ENCODE measurements at places on chromosomes 11 and 22.

GRCh38 chr11:112581747-112582146 is 321.1 kb upstream of the PLET1 start:
- no peak for DNase-seq

- peak; percentile 64 for DNase-seq
Measured at GRCh38 chr11:3905080-3905953, 49.9 kb downstream of the STIM1 start.

DNA sequence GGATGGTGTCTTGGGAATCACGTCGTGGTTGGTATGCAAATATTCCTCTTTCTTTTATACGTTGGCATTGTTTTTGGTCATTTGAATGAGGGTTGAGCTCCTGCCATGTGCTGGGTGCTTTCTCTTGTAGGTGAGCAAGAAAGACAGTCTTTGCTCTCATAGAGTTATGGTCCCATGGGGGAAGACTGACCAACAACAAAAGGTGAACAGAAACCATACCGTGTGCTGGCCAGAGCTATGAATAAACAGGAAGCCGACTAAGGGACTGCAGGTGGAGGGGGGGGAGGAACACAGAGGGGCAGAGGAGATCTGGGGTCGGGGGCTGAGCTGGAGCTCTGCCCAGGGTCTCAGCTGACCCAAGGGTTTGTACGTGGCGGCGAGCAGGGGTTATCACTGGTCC is 245.3 kb downstream of the CTTN start:
- no peak for DNase-seq

GRCh38 chr11:15159085-15159484 is 44.4 kb downstream of the INSC start:
- DNase-seq = no peak

DNA sequence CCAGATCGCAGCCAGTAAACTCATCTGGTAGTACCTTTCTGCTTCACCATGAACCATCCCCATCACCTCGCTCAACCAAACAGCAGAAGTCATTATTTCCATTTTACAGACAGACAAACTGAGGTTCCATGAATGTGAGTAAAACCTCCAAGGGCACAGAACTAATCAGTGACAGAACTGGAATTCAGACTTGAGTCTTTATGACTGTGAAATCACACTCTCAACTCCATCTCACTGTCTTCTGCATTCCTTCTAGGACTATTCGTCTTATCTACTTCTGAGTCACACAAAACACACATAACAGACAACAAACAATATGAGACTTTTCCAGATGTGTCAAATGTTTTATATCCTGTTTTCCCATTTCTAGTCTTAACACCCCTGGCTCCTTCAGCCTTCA is 9.3 kb upstream of the NUP50 start:
- peak; percentile 34 for DNase-seq

- no peak for DNase-seq
Measured at GRCh38 chr11:131447277-131447815, 76.9 kb downstream of the NTM start.

DNA sequence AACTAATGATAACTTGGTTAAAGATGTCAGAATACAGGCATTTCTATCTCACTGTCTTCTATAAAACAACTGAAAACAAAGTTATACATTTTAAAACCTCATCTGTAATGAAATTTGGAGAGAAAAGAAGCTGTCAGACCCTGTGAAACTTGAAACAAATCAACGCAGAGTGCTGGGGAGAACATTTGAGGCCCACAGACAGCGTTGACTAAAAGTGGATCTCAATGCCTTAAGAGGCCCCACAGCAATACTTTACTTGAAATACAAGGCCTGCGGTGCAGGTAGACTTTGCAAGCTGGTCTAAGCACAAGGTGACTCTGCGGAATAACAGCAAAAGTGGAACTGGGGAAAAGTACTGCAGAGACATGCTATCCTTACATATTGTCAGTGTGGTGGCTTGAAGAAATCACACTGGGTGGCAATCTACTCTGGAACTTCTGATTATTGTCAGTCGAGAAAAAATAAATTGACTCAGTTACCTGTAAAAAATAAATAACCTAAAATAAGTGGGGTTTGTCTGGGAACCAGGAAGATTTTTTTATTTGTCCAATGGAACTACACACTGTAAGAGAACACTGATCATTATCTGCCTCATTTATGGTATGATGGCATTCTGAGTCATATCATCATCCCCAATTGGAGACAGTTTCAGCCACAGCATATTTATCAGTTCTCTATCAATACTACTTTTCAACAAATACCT is 138.9 kb downstream of the LUZP2 start:
- DNase-seq = no peak

GRCh38 chr11:134393638-134394037 is 18.4 kb downstream of the B3GAT1 start:
- DNase-seq = no peak

GRCh38 chr11:86072211-86072610 is 3.3 kb upstream of the PICALM start:
- no peak for DNase-seq

GRCh38 chr22:35637254-35637653 is 11.0 kb upstream of the APOL6 start:
- DNase-seq = no peak

- DNase-seq = no peak
Measured at GRCh38 chr22:46454504-46455269, 82.7 kb downstream of the CELSR1 start.

DNA sequence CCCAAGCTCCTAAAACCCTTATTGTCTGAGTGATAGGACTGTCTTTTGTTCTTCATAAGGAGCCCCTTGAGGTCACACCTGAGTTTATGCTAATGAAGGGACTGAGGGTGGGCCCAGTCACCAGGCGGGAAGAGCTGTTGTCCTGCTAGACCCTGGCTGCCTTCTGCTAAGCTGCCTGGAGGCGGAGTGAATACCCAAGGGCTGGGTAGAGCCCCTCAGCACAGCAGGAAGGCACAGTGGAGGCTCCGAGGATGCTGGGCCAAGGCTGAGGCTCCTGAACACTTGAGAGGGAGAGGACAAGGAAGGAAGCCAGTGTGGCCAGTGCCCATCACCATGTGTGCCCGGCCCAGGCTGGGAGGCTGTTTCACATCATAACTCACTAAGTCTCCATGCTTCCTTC is 4.8 kb upstream of the PHF21B start:
- DNase-seq = no peak

GRCh38 chr11:8101421-8101820 is 20.4 kb downstream of the TUB start:
- DNase-seq = no peak

- DNase-seq = peak; percentile 39
Measured at GRCh38 chr11:128095466-128095981, 491.8 kb downstream of the ETS1 start.

DNA sequence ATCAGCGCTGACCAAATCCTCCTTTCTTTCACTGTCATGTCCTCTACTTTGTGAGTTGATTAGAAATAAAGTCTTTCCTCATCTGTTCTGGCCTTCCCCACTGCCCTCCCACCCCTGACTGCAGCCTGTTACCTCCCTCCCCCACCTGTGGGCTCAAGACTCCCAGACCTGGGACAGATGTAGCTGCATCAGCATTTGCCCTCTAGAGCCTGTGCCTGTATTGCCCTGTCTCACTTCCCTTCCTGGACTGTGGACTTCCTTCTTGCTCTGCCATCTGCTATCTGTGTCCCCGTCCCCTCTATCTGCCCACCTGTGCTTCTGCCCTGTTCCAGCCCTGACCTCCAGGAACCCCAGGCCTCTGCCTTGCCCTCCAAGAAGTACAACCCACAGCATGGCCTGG is 122.5 kb downstream of the GALNT18 start:
- DNase-seq = no peak

DNA sequence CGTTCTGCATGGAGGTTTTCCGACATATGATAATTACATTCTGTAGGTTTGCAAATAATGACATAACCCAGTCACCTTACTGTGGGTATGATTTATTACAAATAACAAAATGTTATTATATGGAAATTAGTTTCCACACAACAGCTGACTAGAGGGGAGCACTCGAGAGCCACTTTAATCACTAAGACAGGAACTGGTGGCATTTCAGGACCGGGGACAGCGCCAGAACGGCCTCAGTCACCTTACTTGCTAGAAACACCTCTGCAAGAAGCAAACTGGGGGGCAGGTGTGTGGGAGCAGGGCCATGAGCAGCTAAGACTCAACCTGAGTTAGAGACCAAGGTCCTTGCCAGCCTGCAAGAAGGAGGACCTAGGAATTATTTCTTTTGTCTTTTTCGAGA is 199.9 kb downstream of the DSCAML1 start:
- no peak for DNase-seq

DNA sequence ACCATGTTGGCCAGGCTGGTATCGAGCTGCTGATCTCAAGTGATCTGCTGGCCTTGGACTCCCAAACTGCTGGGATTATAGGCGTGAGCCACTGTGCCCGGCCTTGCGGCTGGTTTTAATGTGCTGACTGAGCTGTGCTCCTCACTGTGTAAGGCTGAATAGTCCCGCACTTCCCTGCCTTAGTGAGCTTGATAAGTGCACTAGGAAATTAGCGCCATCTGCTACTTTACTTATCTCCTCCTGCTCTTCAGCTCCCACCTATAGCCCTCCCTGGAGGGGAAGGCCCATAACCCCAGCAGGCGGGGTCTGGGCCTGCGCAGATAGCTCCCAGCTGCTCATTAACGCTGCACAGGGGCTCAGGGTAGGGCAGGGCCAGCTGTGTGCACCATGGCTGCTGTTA is 49.4 kb downstream of the CLMP start:
- DNase-seq = no peak

GRCh38 chr11:61699737-61700160 is 19.6 kb downstream of the DAGLA start:
- no peak for DNase-seq

- DNase-seq = no peak
Measured at GRCh38 chr11:933142-933851, 7.6 kb downstream of the AP2A2 start.

GRCh38 chr11:17610085-17610894 is 63.2 kb downstream of the OTOG start:
- no peak for DNase-seq

DNA sequence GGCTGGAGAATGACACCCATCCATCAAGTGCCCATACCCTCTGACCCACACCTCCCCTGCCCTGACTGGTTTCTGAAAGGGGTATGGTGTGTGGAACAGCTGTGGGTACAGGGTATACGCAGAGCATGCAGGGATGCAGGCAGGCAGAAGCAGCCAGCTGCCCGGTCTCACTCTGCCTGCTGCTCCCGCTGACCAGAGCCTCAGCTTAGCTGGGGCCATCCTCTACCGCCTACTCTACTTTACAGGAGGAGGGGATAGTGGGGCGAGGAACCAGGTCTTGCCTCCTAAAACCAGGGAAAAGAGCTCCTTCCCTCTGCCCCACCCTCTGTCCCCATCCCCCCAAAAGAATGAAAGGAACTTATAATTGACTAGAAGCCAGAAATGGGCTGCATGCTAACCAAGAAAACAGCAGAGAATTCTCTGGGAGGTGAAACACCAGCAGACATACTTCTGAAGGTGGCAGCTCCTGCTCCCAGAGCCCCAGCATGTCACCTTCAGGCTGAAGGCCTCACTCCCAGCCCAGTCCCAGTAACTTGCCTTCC is 13.0 kb upstream of the CHRM4 start:
- DNase-seq = no peak

DNA sequence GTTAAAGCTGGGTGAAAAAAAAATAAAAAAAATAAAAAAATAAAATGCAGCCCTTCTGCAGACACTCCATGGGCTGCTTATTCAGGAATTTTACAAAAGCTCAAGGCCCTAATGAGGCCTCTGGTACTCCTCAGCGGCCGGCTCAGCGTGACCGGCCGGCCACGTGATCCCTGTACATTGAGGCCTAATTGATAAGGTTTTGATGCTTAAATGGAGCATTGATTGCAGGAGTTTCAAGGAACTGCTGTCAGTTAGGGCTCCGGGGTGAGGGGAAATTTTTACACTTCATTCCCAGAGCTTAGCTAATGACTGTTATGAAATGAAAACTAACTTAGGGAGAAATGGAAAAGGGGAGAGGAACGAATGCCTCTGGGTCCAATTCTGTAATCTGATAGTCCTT is 368.8 kb upstream of the KIRREL3 start:
- DNase-seq = no peak

GRCh38 chr22:10741210-10741609 is 4786.8 kb upstream of the OR11H1 start:
- no peak for DNase-seq

- no peak for DNase-seq
Measured at GRCh38 chr11:130653838-130654636, 205.6 kb downstream of the ADAMTS15 start.

GRCh38 chr11:122096272-122097112 is 19.5 kb downstream of the BLID start:
- no peak for DNase-seq

DNA sequence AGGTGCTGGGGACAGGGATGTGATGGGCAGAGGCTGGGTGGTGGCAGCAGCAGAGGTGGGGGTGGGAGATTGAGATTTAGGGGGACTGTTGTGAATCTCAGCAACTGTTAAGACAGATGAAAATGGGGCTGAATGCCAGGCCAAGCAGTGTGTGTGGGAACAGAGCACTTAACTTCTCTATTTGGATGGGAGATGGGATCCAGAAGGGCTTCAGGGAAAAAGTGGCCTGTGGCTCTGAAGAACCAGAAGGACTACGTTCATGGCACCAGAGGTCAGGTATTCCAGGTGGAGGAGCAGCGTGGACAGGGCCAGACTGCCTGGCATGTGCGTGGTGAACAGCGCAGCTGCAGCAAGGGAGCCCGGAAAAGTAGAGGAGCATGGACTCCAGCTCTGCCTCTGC is 82.6 kb upstream of the SYT13 start:
- DNase-seq = no peak

DNA sequence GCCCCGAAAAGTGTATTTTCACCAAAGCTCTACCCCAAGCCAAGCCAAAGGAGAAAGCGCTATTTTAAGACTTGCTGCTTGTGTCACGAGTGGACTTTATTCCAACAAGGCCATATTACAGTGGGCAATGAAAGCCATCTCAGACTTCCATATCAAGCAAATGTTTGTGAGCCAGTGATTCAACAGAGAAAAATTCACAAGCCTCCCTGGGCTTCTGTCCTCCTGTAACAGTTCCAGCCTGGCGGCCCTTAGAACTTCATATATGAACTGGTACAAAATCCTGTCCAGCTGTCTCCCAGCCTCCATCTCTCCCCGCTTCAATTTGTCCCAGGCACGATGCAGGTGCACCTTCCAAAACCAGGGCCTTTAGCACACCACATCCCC is 11.2 kb downstream of the LARGE1 start:
- DNase-seq = no peak

GRCh38 chr22:24968066-24968561 is 15.6 kb downstream of the KIAA1671 start:
- no peak for DNase-seq

- no peak for DNase-seq
Measured at GRCh38 chr22:17368554-17369438, 464 bp upstream of the CECR2 start.

DNA sequence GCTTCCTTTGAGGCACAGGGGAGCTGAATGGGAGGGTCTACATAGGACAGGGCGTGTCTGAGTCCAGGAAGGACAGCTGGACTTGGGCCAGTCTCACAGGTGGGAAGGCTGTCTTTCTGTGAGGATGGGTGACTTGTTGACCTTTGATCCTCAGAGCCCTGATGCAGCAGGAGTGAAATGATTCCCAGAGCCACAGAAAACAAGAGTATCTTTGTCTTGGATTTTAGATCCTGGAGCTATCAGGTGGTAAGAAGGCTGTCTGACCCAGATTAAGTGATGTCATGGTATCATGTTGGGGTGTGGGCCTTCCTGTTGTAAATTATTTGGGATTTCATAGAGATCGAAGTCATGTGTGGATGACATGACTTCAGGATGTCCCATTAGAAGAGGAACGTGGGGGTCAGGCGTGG is 15.0 kb downstream of the PTPRJ start:
- no peak for DNase-seq

- no peak for DNase-seq
Measured at GRCh38 chr11:63470311-63470710, 20.7 kb downstream of the PLAAT5 start.

- DNase-seq = no peak
Measured at GRCh38 chr11:102194257-102194656, 84.0 kb downstream of the YAP1 start.

Measured in GM04504 (cell line).